ENCODE measurements at places on chromosomes 3 and 15. TPM values are rescaled to one million over a fixed set of nuclear protein-coding genes. Genes with fewer than 3 reads are reported as not detected.
A peak's percentile ranks its signal among the peaks of the same experiment; 100 is the strongest.

- no peak for DNase-seq
These were observed 23.6 kb upstream of the FMN1 start for GRCh38 chr15:33218071-33218491.

- no peak for DNase-seq
These were observed 689.9 kb downstream of the TUSC7 start for GRCh38 chr3:117399311-117400078.

DNA sequence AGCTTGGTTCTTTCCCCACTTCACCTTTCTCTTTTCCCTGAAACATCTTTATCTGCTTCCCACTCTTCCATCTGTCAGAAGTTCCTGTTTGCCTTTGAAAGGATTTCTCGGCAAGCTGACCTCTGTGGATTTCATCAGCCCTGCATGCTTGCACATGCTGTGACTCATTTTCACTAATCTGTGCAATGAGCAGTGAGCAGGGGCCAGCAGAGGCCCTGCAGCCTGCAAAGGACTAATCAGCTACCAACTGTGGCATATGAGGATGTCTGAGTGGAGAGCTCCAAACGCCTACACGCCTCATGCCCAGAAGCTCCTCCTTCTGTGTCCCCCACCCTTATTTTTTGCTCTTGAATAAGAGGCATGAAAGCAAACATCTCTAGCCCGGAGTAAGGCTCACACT, 333.0 kb upstream of the SEMA6D start:
- peak; percentile 94 for DNase-seq

DNA sequence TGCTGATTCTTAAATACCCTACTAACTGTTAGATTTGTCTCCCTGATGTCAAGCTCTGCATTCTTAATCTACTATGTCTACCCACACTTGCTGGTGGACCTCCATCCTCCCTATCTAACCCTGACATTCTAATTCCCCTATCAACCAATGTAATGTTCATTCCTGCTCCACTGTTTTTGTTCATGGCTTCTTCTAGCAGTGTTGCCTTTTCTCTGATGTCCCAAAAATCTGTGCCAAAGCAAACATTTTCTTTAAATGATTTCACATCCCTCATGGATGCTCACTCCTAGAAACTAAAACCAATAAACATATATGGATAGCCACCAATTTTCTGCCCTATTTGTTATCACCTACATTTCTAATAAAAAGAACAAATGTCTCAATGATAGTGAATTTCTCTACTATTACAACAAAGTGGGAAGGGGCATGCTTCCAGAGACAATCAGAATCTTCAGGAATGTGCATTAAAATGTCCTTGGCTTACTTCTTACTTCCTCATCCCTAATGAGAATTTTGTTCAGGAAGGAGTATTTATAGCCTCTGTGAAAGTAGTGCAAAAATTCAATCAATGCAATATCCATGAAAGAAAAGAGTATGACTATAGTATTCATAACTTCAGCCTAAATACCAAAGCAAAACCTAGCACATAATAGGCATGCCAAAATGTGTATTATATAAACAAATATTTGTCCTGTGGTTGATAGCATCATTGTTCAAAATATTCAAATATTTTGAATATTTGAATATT, 273.3 kb downstream of the ZNF385D start:
- no peak for DNase-seq

GRCh38 chr3:183233966-183234365, 19.1 kb upstream of the B3GNT5 start:
- peak; percentile 77 for DNase-seq

DNA sequence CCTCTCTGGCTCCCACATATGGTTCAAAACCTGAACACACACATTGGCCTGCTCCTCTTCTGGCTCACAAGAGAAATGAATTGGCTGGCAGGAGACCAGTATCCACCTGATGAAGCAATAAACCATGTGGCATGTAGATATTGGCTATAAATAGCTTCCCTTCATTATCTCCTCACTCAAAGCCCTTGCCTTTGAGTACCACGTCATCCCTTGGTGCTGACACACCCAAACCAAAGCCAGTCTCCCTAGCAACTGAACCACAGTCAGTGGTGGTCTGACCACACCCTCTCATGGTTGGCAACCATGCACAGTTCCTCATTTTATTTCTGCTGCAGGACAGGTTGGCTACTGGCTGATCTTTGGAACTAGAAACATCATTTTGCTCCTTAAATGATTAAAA, 98.8 kb downstream of the ZNF621 start:
- DNase-seq, result no peak

- no peak for DNase-seq
These were observed 24.3 kb upstream of the KPNA1 start for GRCh38 chr3:122538956-122539490.

- no peak for DNase-seq
These were observed 23.5 kb upstream of the SLC15A2 start for GRCh38 chr3:121870717-121871116.

Gene FAM107A
- 9.6 TPM for total RNA-seq

- DNase-seq, result no peak
These were observed 37.8 kb downstream of the KY start for GRCh38 chr3:134613006-134613520.

GRCh38 chr3:127788451-127788909, 33.8 kb downstream of the MGLL start:
- no peak for DNase-seq

GRCh38 chr3:132758740-132759139, 36.5 kb upstream of the NPHP3 start:
- DNase-seq, result no peak

- no peak for DNase-seq
These were observed 239.5 kb upstream of the MEIS2 start for GRCh38 chr15:37339856-37340255.

Gene PLA2G4E
- not detected for total RNA-seq

GRCh38 chr3:71064291-71064955, 519.1 kb downstream of the FOXP1 start:
- no peak for DNase-seq

Gene LRRC2
- 0.85 TPM for total RNA-seq

Gene GOLGA8O
- 0.20 TPM for total RNA-seq

- DNase-seq, result no peak
These were observed 33.9 kb downstream of the SLC41A3 start for GRCh38 chr3:126050050-126050392.

Gene PPP1R14D
- not detected for total RNA-seq

- no peak for DNase-seq
These were observed 2.2 kb downstream of the NXPE3 start for GRCh38 chr3:101781166-101781565.

Data from pulmonary artery endothelial cell (primary cell).